ENCODE measurements at places on chromosomes 2 and 18.
A peak's percentile ranks its signal among the peaks of the same experiment; 100 is the strongest.

DNA sequence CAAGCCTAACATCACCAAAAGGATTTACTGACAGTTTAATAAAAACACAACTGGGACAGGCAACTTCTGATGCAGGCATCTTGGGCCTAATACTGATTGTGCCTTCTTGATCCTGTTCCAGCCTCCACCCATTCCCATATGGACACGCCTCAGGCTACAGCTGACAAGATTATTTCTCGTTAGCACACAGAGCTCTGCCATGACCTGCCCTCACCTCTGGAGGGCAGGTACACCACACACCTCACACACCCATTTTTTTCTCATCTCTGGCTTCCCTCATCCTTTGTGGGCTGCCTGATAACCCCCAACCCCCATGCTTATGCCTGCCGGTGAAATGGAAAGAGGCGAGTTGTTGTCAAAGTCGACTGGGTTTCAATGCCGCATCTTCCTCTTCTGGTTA, 147.0 kb downstream of the ANTXR1 start:
- no peak for DNase-seq
- no peak overlapping the region for H3K4me3 ChIP-seq
- H3K36me3 ChIP-seq, result no peaks in the 10 kb centered on the region
- H3K27ac ChIP-seq, result no peak overlapping the region
- H3K27me3 ChIP-seq, result no peaks in the 10 kb centered on the region
- peaks cover 18% of the 10 kb centered on the region for H3K4me1 ChIP-seq

DNA sequence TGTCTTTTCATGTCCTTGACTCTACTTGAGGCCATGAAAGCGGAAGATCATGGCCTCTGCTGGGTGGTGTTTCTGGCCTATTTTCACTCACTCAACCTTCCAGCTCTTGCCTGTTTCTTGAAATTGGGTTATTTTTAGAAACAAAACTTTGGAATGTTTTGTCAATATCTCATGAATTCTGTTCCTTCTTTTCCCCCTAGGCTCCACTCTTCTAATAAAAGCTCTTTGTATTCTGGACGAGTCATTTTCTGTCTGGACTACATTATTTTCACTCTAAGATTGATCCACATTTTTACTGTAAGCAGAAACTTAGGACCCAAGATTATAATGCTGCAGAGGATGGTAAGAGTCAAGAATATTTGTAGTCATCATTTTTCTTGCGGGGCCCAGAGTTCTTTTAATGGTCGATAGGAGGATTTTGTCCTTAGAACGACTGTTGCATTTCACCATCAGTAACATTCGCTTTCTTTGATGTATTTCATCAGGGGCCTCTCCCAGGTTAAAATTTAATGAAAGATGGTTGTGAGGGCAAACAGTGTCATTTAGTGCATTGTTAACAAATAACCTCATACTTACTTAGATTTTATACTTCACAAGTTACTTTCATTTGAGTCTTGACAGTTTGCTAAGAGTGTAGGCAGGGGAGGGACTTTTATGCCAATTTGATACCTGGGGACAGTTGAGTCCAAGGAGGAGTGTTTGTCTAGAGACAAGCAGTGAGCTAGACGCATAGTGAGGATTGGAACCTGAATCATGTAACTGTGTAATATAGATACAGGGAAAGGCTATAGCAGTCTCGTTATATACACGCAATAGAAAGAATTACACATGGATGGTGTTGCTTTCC, 64.6 kb downstream of the TRPM8 start:
- no peak overlapping the region for H3K4me3 ChIP-seq
- no peak for DNase-seq
- peak overlapping the region; percentile 45 for H3K27ac ChIP-seq
- no peaks in the 10 kb centered on the region for H3K27me3 ChIP-seq

GRCh38 chr2:173997753-173998152, 32.6 kb upstream of the SP3 start:
- no peak overlapping the region for H3K4me3 ChIP-seq
- H3K27ac ChIP-seq, result no peak overlapping the region
- no peaks in the 10 kb centered on the region for H3K36me3 ChIP-seq
- no peaks in the 10 kb centered on the region for H3K4me1 ChIP-seq

GRCh38 chr2:113283704-113284284, 5.1 kb upstream of the PAX8 start:
- H3K4me3 ChIP-seq, result no peak overlapping the region
- H3K4me1 ChIP-seq, result peaks cover 42% of the 10 kb centered on the region
- H3K27me3 ChIP-seq, result no peaks in the 10 kb centered on the region

DNA sequence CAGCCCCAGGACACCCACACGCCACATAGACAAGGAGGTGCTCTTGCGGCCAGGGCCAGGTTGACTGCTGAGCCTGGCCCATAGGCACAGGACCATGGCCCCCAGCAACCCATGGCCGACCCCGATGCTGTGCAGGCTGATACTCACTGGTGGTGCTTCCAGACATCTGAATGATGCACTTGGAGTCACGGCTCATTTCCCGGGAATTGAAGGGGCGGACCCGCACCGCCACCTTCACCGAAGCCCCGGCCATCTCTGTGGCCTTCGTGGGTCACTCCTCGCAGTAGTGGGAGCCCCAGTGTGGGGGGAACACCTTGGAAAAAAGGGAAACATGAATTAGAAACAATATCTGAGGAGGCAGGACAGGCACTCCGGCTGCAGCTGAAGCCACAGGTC, 22.5 kb downstream of the KIF1A start:
- H3K4me3 ChIP-seq, result no peak overlapping the region
- H3K36me3 ChIP-seq, result no peaks in the 10 kb centered on the region
- DNase-seq, result no peak
- no peaks in the 10 kb centered on the region for H3K4me1 ChIP-seq
- H3K27me3 ChIP-seq, result peaks cover 79% of the 10 kb centered on the region
- H3K27ac ChIP-seq, result no peak overlapping the region

GRCh38 chr18:24465486-24465885, 5.0 kb downstream of the HRH4 start:
- H3K27ac ChIP-seq, result no peak overlapping the region
- DNase-seq, result no peak
- no peak overlapping the region for H3K4me3 ChIP-seq
- H3K36me3 ChIP-seq, result no peaks in the 10 kb centered on the region
- H3K27me3 ChIP-seq, result no peaks in the 10 kb centered on the region

GRCh38 chr2:143615562-143615961, 486.3 kb downstream of the ARHGAP15 start:
- H3K27me3 ChIP-seq, result no peaks in the 10 kb centered on the region
- no peaks in the 10 kb centered on the region for H3K4me1 ChIP-seq
- H3K4me3 ChIP-seq, result no peak overlapping the region
- no peak for DNase-seq

DNA sequence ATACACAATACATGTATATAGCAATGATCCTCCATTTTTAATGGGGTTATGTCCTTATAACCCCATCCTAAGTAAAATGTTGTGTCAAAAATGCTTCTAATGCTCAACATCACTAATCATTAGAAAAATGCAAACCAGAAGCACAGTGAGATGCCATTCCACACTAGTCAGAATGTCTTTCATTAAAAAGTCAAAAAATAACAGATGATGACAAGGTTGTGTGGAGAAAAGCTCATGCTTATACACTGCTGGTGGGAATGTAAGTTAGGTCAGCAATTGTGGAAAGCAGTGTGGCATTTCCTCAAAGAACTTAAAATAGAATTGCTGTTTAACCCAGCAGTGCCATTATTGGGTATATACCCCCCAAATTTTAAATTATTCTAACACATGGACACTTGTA, 654.9 kb upstream of the CNTNAP5 start:
- no peak overlapping the region for H3K27ac ChIP-seq
- H3K4me3 ChIP-seq, result no peak overlapping the region
- H3K27me3 ChIP-seq, result no peaks in the 10 kb centered on the region

GRCh38 chr2:99706735-99707134, 216.9 kb upstream of the REV1 start:
- H3K4me1 ChIP-seq, result no peaks in the 10 kb centered on the region
- DNase-seq, result no peak

- H3K4me3 ChIP-seq, result no peak overlapping the region
- no peaks in the 10 kb centered on the region for H3K36me3 ChIP-seq
- DNase-seq, result no peak
Measured at GRCh38 chr2:163640542-163641193, 95.1 kb downstream of the FIGN start.

- H3K36me3 ChIP-seq, result no peaks in the 10 kb centered on the region
- H3K27ac ChIP-seq, result no peak overlapping the region
- no peaks in the 10 kb centered on the region for H3K27me3 ChIP-seq
- no peak for DNase-seq
- no peak overlapping the region for H3K4me3 ChIP-seq
- no peaks in the 10 kb centered on the region for H3K4me1 ChIP-seq
Measured at GRCh38 chr2:135265960-135266490, 213.9 kb downstream of the RAB3GAP1 start.

GRCh38 chr2:86039178-86039962, 66.3 kb downstream of the POLR1A start:
- peaks cover 67% of the 10 kb centered on the region for H3K36me3 ChIP-seq
- no peak overlapping the region for H3K4me3 ChIP-seq
- no peaks in the 10 kb centered on the region for H3K4me1 ChIP-seq
- H3K27ac ChIP-seq, result no peak overlapping the region
- DNase-seq, result no peak

- H3K36me3 ChIP-seq, result no peaks in the 10 kb centered on the region
- no peaks in the 10 kb centered on the region for H3K27me3 ChIP-seq
- H3K4me1 ChIP-seq, result peaks cover 33% of the 10 kb centered on the region
- H3K27ac ChIP-seq, result no peak overlapping the region
Measured at GRCh38 chr2:105711394-105711793, 33.3 kb upstream of the NCK2 start.

- H3K27me3 ChIP-seq, result no peaks in the 10 kb centered on the region
- H3K36me3 ChIP-seq, result no peaks in the 10 kb centered on the region
- DNase-seq, result no peak
- H3K4me3 ChIP-seq, result no peak overlapping the region
Measured at GRCh38 chr2:112454586-112454985, 21.1 kb upstream of the RGPD8 start.

DNA sequence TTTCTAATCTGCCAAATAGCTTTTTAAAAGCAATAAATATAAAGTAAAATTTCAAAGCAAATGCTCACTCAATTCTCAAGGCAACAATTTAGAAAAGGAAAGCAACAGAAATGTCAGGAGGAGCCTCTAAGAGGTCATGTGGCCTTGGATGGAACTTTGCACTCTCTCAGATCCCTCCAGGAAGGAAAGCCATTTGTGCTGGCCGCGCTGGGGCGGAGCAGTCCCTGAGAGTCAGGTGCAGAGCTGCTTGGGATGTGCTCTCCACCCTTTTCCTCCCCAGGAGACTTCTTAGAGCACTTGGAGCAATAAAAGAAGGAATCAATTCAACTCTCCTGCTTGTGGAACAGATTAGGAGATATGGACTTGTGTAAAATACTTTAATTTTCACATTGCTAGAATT, 379.8 kb upstream of the LINC00305 start:
- H3K4me3 ChIP-seq, result no peak overlapping the region
- H3K27me3 ChIP-seq, result no peaks in the 10 kb centered on the region
- no peak overlapping the region for H3K27ac ChIP-seq
- H3K4me1 ChIP-seq, result no peaks in the 10 kb centered on the region
- no peaks in the 10 kb centered on the region for H3K36me3 ChIP-seq

GRCh38 chr2:206974551-206974950, 35.2 kb downstream of the CPO start:
- H3K27ac ChIP-seq, result no peak overlapping the region
- H3K27me3 ChIP-seq, result no peaks in the 10 kb centered on the region
- no peak overlapping the region for H3K4me3 ChIP-seq
- H3K4me1 ChIP-seq, result no peaks in the 10 kb centered on the region
- no peaks in the 10 kb centered on the region for H3K36me3 ChIP-seq
- no peak for DNase-seq

DNA sequence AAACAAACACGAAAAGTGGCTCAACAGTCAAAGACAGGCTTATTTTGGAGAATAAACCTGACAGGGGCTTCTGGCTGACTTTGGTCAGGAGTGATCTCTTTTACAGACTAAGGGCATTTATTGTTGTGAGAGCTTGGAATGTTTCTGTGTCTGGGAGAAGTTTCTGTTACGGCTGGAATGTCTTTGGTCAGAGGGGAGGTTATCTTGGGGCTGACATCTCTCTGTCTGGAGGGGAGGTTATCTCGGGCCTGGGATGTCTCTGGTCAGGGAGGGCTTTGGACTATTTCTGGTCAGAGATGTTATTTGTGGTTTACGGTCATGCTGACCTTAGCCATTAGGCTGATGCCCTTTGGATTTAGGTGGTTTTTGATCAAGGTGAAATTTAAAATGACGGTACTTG, 345.5 kb upstream of the FSIP2 start:
- no peak for DNase-seq
- no peaks in the 10 kb centered on the region for H3K36me3 ChIP-seq
- H3K4me3 ChIP-seq, result no peak overlapping the region
- no peak overlapping the region for H3K27ac ChIP-seq
- no peaks in the 10 kb centered on the region for H3K4me1 ChIP-seq
- no peaks in the 10 kb centered on the region for H3K27me3 ChIP-seq

GRCh38 chr18:32871786-32872185, 99.0 kb upstream of the KLHL14 start:
- no peaks in the 10 kb centered on the region for H3K36me3 ChIP-seq
- no peaks in the 10 kb centered on the region for H3K27me3 ChIP-seq
- no peak overlapping the region for H3K4me3 ChIP-seq
- no peak overlapping the region for H3K27ac ChIP-seq
- no peak for DNase-seq
- H3K4me1 ChIP-seq, result no peaks in the 10 kb centered on the region

- H3K36me3 ChIP-seq, result 0 out of 2 replicates have a peak, but pooled peaks cover under 1% of the 10 kb centered on the region
- H3K27ac ChIP-seq, result no peak overlapping the region
- DNase-seq, result no peak
- H3K4me3 ChIP-seq, result no peak overlapping the region
- H3K27me3 ChIP-seq, result no peaks in the 10 kb centered on the region
Measured at GRCh38 chr2:162063899-162064298, 10.1 kb downstream of the DPP4 start.

DNA sequence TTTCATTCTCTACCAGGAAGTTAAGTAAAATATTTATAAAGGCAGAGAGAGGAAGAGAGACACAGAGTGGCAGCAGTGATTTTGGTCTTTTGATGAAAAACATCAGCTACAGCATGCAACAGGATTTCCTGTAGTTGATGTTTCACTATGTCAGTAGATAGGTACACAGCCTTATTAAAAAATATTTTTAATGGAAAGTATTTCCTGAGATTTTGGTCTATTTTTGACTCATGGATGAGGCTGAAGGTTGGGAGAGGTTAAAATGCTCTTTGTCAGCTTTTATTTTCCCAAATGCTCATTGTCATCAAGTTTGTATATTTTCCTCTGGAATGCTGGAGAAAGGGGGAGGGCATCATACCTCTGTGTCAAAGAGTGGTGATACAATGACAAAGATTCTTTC, 1112.5 kb downstream of the CBLN2 start:
- H3K27me3 ChIP-seq, result no peaks in the 10 kb centered on the region
- H3K27ac ChIP-seq, result no peak overlapping the region
- H3K36me3 ChIP-seq, result no peaks in the 10 kb centered on the region
- H3K4me3 ChIP-seq, result no peak overlapping the region

DNA sequence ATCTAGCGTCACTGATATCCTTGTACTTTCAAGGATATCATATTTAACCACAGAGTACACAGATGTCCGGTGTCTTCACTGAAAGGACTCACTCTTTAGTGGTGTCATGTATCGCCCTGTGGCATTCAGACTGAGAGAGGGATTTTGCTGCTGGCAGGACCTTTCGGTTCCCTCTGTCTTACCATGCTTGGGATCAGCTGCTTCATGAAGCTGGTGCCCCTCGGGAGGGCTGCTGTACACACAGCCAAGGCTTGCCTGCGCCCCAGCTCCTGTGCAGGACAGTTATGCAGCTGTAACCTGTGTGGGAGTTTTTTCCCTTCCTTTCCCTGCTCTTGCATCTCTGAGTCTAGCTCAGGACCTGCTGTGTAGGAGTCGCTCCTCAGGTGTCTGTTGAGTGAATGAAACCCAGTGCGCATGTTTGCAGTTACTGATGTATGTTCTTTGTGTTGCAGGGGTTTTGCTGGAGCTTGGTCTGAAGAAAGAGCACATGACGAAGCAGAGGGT, 64.4 kb downstream of the GREB1 start:
- H3K36me3 ChIP-seq, result no peaks in the 10 kb centered on the region
- no peak overlapping the region for H3K4me3 ChIP-seq
- no peak overlapping the region for H3K27ac ChIP-seq
- H3K4me1 ChIP-seq, result peaks cover 12% of the 10 kb centered on the region

All from PC-3 (cell line).